ENCODE measurements at places on chromosomes 5 and 9.

GRCh38 chr9:126114850-126115460 is 211.7 kb upstream of the MVB12B start:
- no peak for DNase-seq

- DNase-seq: no peak
Measured at GRCh38 chr5:21236971-21237427, 1249.0 kb upstream of the CDH18 start.

GRCh38 chr5:34007201-34007620 is 639 bp downstream of the AMACR start:
- no peak for DNase-seq

- DNase-seq: no peak
Measured at GRCh38 chr5:142239394-142240159, 85.2 kb downstream of the SPRY4 start.

DNA sequence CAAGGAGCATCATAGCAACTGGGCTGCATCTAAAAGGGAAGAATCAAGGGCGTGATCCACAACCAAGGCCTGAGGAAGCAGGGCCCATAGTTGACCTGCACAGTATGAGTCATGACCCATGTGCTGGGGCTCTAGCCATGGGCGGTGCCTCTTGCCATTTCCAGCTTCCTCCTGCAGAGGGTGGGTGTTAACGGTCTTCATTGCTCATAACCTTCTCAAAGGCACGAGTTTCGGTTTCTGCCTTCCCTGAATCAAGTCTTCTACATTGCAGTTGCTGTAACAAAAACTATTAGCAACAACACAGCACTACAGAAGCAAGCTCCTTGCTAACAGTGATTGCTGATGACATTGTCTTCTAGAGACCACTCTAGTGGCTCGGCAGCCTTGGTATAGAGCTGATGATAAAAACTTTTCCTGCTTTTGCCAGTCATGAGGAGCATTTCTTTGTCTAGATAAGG is 66.9 kb downstream of the CTSL start:
- DNase-seq: no peak

- DNase-seq: no peak
Measured at GRCh38 chr9:18056993-18057369, 417.0 kb upstream of the ADAMTSL1 start.

DNA sequence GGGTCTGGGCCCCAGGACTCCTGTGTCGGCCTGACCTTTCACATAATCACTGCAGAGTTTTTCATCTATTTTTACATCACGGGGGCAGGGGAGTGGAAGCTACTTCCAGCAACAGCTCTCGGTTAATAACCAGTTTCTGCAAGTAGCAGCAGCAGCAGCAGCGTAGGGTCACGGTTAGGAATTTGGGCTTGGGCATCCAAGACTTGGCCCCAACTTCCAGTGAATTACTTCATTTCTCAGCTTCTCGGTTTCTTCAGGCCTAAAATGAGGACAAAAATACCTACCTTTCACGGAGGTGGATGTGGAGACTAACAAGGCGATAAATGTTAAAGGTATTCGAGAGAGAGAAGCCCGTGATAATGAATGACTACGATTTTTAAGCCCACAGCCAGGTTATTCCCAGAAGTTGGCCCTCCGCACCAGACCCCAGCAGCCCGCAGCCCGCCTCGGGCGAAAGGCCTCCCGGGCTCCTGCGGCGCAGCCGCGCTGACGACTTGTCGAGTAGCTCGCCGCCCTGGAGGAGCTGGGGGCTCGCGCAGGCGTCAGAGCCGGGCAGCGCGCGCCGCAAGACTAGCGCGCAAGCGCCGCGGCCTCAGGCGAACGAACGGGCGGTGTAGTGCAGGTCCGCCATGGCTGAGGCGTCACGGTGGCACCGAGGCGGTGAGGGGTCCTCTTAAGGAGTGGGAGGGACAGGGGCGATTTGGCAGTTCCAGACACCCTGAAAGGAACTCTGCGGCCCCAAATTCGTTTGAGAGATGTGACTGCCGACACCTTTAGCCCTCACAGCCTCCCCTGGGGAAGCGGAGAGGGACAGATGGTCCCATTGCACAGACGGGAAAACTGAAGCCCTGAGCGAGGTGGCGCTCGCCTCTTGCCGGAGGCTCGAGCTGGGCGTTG is at the start of gene PKD2L2:
TSS of gene PKD2L2 (plus strand) at position 595 of the 897 bp plus-strand sequence. CDS start at position 630, 35 bp downstream.
- no peak for DNase-seq

- no peak for DNase-seq
Measured at GRCh38 chr5:89129941-89130340, 247.0 kb upstream of the MEF2C start.

DNA sequence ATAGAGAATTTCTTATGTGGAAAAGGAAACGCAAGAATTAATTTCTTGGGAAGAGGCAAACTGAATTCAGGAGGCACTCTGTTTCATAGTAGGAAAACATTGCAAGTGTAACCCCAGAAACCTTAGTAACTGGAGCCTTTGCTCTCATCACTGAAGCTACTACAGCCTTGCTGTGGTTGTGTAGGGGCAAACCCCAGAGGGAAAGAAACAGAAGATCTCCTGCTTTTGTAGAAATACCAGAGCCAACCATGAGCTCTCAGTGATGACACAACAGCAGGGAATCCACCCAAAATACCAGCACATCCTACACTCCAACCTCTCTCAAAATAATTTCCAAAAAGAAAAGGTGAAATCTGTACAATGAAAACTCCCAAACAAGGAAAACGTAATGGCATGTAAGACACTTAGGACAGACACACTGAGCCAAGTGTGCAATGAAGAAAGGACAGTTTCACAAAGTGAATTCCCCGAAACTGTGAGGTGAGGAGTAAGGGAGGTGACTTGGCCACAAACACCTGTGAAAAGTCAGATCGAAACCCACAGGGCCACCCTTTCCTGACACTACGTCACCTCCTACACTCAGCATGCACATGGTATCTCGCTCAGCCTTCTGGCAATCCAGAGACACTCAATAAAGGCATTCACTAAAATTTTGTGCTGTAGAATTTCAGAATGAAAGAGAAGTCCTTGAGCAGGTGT is 8.5 kb upstream of the ACSL6 start:
- DNase-seq: no peak

GRCh38 chr5:73564018-73564417 is 1.4 kb downstream of the ANKRA2 start:
- no peak for DNase-seq

DNA sequence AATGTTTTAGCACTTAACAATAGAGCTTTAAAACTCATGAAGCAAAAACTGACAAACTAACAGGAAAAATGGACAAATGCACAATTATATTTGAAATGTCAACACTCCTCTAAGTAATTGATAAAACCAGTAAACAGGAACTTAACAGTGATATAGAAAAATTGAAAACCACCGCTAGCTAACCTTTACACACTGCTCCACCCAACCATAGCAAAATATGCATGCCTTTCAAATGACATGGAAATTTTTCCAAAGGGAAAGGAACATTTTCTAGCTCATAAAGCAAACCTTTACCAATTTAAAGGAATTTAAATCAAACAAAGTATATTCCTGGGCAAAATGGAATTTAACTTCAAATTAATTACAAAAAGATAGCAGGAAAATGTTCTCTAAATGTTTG is 109.2 kb downstream of the ADAMTS19 start:
- no peak for DNase-seq

- no peak for DNase-seq
Measured at GRCh38 chr9:127389381-127390247, 7.4 kb upstream of the SLC2A8 start.

DNA sequence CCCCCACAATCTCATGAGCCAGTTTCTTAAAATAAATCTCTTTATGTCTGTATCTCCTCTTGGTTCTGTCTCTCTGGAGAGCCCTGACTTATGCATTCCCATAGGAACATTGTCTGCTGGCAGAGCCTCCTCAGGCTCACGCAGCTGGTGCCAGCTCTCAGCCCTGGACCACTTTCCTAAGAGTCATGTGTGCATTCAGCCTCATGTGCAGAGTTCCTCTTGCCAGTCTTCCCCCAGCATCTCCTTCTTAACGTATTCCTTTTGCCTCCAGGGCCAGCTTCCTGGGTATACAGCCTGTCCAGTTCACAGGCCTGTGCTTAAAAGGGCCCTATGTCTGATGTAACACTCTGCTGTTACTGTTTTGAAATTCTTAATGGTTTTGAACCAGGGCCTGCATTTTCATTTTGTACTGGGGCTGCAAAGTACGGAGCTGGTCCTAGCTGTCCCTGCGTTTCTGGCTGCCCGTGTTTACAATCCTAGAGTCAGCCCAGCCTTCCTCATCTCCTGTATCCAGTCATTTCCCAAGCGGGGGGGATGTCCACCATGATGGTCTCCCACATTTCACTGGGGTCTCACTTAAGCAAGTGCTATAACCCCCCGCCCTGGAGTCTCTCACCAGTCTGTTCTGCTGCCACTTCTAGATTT is 18.1 kb downstream of the ANKRD33B start:
- DNase-seq: no peak

- no peak for DNase-seq
Measured at GRCh38 chr5:124789104-124789605, 42.7 kb upstream of the ZNF608 start.

DNA sequence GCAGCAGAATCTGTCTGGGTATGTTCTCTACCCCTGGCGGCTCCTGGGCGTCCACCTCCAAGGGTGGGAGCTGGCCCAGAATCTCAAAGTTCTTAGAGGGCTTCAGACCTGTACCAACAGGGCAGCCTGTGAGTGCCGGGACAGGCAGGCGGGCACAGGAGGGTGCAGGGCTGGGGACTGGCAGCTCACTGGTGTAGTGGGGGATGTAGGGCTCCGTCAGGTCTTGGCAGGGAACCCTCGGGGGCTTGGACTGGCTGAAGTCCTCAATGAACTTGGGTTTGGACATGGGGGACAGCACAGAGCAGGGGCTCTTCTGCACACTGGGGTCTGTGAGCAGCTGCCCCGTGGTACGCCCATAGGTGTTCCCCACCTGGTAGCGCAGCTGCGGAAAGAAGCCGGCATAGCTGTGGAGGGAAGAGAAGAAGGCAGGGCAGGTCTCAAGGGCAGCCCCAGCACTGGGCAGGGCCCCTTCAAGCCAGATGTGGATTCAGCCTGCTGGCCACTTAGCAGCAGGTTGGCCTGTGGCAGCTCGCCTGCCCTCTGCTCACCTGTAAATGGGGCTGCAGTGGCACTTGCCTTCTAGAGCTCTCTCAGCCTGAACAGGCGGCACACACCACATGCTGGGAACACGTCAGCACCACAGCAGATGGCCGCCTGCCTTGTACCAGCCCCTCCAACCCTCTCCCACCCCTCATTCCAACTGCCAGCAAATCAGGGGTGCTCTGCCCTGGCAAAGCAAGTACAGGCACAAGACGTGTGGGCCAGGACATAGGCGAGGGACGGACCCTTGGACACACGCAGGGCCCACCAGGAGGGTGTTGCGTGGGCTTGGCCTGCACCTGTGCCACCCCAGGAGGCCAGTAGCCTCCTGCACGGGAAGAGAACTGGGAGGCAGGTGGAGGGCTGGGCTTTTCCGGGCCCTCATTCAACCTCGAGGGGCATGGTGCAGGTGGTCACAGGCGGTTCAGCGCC is 4.6 kb downstream of the TUBB4B start:
- DNase-seq: no peak

DNA sequence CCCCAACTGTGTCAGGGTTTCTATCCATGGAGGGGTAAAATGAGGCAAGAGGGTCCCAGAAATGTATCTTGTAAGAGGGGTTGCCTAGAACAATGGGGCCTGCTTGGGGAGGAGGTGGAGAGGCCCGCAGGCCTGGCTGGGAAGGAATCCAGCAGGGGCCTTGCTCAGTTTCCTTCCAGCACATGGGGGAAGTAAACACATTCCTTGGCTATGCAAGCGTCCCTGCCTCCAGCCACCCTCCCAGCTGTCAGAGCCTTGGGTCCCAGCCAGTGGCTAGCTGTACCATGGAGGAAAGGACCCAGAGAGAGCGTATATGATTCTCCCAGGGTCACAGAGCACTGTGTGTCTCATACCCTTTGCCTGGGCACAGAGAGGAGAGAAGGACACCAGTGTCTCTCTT is 71.1 kb upstream of the IL17B start:
- DNase-seq: no peak

- DNase-seq: no peak
Measured at GRCh38 chr5:111224561-111225345, 569 bp downstream of the CAMK4 start.

GRCh38 chr5:74067748-74068541 is 441.9 kb downstream of the ARHGEF28 start:
- DNase-seq: no peak

DNA sequence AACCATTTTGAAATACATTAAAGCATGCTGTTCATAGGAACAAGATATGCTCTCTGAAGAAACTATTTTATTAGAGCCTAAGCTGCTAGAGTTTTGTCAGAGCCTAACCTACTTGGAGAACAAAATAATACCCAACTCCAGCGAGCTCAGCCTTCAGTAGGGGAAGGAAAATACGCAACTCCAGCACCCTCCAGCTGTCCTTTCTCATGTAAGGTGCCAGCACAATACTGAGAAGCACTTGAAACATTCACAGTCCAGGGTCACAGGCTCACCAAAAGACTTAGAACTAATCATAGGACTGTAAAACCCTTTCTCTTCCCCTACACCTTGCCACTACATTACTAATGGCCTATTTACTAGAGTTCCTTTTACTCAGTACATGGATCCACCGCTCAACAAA is 18.9 kb downstream of the DPYSL3 start:
- no peak for DNase-seq

DNA sequence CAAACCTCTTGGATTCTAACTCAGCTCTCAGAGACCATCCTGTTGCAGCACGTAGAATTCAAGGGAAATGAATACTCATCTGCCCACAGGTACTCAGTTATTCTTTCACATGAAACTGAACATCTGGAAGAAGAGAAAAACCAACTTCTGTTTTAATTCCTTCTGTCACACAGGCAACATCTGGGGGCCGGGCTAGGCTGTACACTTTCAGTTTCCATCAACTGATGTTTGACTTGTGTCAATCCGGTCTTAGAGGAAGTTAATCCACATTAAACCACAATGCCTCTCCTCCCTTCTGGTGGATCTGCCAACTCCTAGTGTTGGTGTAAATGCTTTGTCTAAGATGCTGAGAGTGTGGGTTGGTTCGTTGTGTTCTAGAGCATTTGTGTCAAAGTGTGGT is 17.6 kb downstream of the DMRT3 start:
- no peak for DNase-seq

GRCh38 chr9:87497604-87498045 is at the start of gene DAPK1:
TSS of gene DAPK1 (plus strand) at chr9:87497867. CDS start at chr9:87499078, 1,211 bp downstream.
- peak; percentile 82 for DNase-seq

- peak; percentile 88 for DNase-seq
Measured at GRCh38 chr5:7745882-7746610, 104.9 kb downstream of the CFAP90 start.

- no peak for DNase-seq
Measured at GRCh38 chr5:36648426-36648825, 42.0 kb downstream of the SLC1A3 start.

DNA sequence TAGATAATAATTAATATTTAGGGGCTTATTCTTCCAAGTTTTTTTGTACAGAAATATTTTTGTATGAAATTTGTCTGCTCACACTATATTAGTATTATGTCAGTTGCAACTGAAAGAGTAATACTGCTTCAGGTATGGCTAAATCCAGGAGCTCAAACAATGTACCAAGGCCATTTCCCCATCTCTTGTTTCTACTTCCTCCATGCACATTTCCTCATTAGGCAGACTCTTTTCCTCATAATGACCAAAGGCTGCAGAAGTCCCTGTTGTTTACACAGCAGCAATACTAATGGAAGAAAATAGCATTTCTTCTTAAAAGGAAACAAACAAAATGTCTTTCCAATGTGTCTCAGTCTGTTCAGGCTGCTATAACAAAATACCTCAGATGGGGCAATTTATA is 9.2 kb upstream of the OTULINL start:
- DNase-seq: no peak
